ENCODE measurements at places on chromosomes 16 and 17.

GRCh38 chr17:63931981-63932561 is at the start of gene CD79B:
TSS of gene CD79B (minus strand) at chr17:63932331. CDS start at chr17:63932261, 70 bp downstream.
- DNase-seq = no peak

GRCh38 chr17:77746393-77746792 is 212.1 kb upstream of the TNRC6C start:
- no peak for DNase-seq

GRCh38 chr17:82845163-82845807 is 5.5 kb upstream of the ZNF750 start:
- DNase-seq = no peak

- DNase-seq = no peak
Observed at GRCh38 chr17:10094797-10095196, 103.6 kb downstream of the GAS7 start.

DNA sequence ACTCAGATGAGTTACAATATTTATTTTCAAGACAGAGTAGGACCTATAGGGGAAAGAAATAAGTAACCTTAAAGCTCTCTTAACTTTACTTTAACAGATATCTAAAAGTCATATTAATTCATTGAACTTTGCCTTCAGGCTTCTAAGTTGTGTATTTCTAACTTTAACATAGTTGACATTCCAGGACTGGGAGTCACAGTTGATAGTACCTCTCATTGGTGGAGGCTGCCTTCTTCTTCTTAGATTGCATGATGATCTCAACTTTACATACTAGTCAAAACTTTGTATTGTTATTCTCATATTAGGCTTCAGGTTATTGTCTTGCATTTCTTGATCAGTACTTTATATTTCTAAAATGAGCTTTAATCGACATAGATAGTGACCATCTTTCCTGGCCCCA is 350.1 kb upstream of the KIF2B start:
- DNase-seq = no peak

DNA sequence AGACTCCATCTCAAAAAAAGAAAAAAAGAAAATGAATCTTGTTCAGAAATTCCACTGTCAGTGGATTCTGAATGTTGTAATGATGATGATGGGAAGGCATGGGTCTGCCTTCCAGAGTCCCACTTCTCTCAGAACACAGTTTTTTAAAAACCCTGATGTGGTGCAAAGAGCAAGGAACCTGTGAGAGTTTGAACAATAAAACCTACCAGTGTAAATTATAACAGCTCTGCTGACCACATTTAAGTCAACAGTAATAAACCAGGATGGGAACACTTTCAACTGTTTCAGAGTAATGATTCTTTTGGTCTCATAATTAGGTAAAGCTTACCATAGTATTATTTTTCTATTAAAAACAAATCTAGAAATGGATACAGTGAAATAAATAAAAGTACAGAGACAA is 99.0 kb downstream of the MYO1D start:
- DNase-seq = no peak

DNA sequence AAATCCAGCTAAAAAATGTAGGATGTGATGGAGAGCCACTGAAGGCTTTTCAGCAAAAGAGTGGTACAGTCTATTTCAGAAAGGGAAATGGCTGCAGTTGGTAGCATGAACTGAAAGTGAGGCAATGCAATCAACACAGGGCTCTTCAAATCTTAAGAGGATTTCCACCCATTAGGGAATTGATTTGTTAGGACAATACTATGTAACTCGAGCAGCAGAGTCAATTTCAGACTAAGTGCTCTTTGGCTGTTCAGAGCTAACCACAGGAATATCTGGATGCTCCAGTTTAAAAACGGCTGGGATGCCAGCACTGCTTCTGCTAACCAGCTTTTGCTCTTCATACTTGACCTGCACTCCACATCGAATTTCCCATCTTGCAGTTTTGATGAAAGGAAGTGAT is 24.6 kb downstream of the CACNG1 start:
- DNase-seq = no peak

DNA sequence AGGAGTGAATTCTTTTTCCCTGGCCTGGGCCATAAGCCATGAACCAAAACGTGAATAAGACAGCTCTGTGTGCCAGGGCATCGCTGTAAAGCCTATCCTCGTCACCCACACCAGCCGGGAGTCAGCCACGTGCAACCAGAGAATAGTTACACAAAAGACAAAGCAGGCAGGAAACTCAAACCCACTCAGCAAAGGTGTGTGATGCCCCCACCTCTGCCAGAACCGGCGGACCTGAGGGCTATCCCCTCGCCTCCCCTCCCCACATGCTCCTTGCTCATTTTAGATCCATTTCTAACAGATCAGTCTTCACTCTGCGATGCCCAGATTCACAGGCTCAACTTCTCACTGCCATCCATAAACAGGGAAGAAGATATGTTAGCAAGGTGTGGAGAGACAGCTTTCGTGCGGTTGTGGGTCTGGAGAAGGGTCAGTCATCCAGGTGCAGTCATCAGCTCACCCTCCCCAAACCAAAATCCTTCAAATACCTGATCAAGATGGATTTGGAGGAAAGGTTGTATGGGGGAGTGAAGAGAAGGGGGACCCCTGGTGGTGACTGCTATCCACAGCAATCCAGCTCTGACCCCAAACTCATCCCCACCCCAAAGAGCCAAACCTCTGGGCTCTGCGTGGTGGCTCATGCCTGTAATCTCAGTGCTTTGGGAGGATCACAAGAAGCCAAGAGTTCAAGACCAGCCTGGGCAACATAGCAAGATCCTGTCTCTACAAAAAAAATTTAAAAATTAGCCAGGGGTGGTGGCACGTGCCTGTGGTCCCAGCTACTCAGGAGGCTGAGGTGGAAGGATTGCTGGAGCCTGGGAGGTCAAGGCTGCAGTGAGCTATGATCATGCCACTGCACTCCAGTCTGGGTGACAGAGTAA is 219.2 kb downstream of the C16orf78 start:
- no peak for DNase-seq

DNA sequence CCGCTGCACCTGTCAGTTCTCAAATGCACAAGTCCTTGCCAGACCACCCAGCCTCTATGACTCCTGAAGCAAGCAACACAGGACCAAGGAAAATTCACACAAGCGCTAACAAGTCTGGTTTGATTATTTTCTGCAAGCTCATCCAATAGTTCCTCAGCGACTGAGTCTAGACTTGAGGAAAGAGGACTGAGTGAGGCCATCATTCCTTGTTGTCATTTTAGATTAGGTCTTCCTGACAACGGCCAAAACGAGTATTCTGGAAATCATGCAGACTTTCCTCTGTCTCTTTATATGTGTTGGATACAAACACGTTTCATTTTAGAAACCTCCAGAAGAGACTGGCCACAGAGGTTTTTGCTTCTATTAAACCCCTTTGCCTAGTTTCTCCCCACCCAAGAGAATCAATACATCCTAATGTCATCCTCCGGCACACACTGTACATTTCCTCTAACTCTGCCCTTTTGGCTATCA is 561 bp downstream of the CCDC47 start:
- no peak for DNase-seq

DNA sequence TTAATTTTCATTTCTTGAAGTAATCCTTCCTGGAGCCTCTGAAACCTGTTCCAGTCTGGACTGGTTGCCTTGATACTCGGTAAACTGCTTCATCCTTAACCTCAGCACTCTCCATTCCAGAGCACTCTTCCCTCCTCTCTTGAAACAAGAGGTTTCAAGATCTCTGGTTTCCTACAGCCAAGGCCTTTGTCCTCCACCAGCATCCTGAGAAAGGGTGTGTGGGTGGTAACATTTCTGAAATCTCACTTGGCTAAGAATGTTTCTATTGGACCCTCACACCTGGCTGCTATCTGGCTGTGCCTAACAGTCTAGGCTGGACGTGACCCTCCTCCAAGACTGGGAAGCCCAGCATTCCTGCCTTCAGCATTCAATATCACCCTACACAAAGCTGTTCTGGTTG is 99.7 kb downstream of the CYTH1 start:
- no peak for DNase-seq

- no peak for DNase-seq
Observed at GRCh38 chr16:86143666-86144065, 244.7 kb downstream of the IRF8 start.

DNA sequence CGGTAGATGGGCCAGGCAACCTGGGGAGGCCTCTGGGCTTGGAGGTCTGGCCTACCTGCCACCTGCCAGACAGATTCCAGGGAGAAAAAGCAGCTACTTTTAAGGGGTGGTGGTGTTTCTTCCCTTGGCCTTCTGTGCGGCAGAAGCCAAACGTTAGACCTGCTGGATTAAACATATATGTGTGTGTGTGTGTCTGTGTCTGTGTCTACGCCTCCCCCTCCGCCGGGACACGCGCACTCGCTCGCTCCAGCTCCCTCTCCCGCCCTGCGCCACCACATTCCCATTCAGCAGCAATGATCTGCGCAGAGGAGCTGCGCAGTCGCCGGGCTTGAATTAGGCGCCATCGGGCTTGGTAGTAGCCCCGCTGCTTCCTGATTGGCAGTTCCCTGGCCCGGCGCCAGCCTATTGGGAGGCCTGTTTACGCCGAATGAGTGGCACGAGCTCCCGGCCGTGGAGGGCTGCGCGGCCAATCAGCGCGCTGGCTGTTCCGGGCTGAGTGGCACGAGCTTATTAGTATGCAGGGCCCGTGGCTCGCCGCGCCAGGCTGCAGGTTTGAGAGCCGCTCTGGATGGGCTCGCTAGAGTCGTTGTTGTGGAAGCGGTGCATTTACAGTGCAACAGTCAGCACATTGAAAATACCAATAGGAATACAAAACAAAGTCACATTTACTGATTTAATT is at the start of gene BAHCC1:
BAHCC1 (plus strand) TSS at position 537 of the 679 bp plus-strand sequence. CDS start 4,283 bp downstream, outside the sequence.
- peak; percentile 95 for DNase-seq

Data from cortex of kidney (tissue), 1 donor.